Anterior cingulate cortex (tissue), 58 donors: ENCODE measurements at places on chromosomes 2 and 18.

DNA sequence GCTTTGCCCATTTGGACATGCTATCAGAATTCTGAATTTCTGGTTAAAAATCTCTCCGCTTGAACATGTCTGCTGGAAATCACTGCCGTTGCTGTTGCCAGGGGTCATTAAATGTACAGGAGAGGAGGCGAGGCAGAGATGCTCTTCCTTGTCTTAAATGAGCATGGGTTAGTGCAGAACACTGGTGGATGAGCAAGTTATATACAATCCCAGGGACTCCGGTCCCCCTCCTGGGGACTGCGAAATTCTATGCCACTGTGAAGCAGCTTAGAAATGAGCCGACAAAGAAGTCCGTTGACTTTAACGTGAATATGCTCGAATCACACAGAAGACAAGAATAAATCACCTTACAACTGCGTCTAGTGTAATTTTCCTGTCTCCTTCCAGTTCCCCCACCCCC is 95.1 kb upstream of the KLHL14 start:
- DNase-seq: no peak

DNA sequence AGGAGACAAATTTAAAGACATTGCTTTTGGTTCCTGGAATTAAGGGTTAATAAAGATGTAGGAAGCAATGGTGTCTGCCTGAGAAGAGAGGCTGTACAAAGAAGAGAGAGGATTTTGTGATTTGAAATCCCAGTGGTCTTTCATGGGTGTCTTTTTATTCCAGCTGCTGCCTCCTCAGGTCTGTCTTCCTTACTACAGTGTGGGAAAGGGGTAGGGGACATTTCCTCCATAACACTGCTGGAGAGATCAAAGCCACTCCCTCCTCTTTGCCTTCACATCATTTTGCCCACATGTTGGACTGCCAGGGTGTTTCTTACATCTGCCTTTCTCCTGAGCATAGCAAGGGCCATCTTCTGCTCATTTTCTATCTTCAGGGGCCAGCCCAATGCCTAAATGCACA is 348.5 kb downstream of the EN1 start:
- DNase-seq: no peak

DNA sequence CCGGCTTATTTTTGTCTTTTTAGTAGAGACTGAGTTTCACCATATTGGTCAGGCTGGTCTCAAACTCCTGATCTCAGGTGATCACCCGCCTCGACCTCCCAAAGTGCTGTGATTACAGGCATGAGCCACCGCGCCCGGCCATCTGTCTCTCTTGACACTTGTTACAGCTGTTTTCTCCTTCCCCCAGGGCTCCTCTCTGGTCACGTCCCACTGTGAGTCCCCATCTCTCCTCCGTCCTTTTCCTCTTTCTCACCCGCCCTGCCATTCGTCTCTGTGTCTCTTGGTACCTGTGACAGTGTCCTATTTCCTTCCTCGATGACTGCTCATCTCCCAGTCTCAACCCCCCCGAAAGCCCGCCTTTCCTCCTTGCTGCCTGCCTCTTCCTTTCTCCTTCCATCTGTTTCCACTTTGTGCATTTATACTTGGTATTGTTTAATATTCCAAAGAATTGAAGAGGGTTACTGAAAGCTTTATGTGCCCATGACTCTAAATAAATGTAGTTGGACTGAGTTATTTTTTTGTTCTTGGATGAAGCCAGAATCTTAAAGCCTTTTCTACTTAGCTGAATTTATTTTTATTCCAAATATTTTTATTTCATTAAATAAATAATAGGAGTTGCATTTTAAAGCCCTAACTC is 241.5 kb downstream of the SH3RF3 start:
- no peak for DNase-seq

GRCh38 chr18:67926929-67927864 is 410.7 kb upstream of the DSEL start:
- no peak for DNase-seq

DNA sequence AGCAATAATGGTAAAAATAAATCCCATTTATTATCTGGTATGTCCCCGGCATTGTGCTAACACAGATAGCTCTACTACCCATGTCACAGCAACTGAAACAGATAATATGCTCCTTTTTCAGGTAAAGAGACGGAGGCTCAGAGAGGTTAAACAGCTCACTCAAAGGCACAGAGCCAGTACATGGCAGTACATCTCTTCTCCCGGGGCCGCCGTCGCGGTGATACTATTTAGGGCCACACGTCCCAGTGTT is 693 bp upstream of the PDK1 start:
- DNase-seq: no peak

- no peak for DNase-seq
These were observed 159.7 kb downstream of the SMAD7 start for GRCh38 chr18:48790869-48791635.

GRCh38 chr18:52216109-52216508 is 123.9 kb upstream of the DCC start:
- no peak for DNase-seq

DNA sequence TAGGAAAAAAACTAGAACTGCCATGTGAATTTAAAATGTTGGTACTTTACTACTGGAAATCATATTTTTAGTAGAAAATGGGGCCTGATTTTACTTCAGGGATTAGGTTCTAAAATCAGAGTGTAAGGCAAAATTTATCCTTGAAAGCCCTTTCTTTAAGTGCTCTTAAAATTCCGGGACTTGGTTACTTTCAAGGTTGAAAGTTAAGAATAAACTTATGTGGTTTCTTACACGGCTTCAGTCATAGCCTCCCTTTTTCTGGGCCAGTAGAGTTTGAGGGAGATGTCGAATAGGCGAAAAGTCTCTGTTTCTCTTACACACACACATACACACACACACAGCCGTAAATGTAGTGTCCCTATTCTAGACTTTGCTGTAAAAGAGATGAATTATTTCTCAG is 13.1 kb downstream of the KCNE4 start:
- DNase-seq: no peak

DNA sequence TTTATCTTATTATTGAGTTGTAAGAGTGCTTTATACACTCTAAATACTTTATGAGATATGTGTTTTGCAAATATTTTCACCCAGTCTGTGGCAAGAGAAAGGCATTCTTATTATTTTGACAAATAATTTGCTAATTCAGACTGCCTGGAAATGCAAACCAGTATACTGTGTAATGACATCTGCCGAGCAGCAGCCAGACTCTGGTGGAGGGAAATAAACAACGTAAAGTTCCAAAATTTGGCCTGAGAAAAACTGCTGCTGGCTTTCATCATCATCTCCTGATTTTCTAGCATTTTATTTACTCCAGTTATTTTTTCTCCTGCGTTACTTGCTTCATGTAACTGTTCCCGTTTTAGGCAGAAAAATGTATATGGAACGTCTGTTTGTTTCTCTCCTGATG is 161.6 kb downstream of the RNF152 start:
- DNase-seq: no peak

DNA sequence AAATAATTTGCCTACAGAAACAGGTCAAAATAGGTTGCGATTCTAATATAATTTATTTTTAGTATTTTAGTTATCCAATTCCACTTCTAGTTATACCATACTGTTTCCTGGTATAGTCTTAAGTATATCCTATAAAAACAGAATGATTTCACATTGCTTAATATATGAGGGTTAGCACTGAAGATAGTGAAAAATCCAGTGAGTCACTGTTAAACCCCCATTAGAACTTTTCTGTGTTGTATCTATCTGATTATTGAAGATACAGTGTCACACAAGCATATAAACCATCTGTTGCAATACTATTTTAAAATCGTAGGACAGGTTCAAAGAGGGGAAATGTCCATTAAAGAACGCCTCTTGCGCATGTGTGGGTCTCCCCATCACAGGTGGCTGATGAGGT is 110.0 kb downstream of the FEZ2 start:
- DNase-seq: no peak

DNA sequence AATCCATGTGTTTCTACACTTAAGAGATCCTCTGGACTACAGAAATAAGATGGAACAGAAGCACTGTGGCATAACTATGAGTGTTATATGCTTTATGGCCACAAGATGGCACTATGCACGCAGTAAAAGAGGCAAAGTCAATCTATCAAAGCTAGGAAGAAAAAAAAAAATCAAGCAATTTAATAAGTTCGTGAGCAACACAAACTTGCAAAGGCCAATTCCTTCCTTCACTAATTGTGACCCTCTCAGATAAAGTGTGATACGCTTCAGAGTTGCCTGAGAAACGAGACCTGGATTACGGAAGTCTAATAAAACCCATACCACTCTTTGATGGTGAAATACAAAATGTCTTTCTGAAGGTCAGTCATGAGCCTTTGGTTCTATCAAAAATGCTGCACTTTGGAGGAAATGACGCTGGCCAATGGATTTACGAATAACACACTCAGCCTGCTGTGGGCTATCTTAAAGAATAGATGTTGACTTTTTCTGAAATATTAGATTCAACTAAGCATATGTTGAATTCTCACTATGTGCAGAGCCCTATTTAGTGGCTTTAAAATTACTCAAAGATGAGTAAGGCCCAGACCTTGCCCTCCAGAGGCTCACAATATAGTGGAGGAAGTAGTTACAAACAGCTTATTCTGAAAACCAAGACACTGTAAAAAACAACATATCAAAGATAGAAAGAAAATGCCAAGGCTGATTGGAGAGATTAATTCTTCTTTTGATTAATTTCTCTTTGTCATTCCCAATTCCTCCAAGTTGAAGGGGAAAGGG is 35.5 kb upstream of the TTR start:
- no peak for DNase-seq

DNA sequence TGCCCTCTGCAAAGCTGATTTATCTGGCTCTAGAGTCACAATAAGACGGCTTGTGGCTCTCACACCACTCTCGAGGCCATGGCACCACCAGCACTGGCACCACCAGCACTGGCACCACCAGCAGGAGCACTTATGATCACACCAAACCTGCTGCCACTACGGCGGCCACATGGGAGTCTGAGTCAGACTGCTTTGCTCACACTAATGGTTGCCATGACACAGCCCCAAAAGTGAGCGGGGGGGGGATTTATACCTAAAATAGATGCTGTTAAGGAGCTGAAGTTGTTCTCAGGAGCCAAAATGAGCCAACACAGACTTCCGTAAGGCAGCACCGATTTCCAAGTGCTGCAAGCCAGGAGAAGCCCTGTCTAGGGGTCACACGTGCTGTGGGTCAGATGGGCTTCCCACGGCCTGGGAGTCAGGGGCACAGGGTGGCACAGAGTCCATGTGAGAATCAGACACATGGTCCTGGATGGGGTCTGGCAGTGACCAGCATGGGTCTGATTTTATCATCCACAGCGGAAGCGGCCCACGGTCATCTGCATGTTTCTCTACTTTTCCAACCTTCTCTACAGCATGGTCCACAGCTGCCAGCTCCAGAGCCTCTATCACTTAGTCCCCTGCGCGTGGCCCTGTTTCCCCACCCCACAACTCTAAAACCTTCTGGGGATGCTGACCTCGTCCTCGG is 16.7 kb downstream of the DNMT3A start:
- DNase-seq: peak; percentile 68

DNA sequence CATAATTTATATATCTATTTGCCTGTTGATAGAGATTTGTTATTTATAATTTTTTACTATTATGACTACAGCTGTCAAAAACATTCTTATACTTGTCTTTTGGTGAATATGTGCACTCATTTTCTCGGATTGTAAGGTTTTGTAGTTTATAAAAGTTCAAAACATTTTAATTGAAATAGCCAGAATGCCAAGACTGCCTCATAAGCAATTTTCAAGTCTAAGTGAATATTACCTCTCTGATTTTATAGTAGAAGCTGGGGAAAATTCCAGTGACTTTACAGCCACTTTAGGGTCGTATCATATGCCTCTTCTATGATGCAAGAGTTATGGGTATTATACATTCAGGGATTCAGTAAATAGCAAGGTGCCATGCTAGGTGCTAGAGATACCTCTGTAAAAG is 21.0 kb downstream of the ZC3H6 start:
- DNase-seq: no peak

GRCh38 chr2:183428881-183429280 is 304.6 kb downstream of the NUP35 start:
- DNase-seq: no peak

- no peak for DNase-seq
These were observed 12.9 kb downstream of the PHLPP1 start for GRCh38 chr18:62728254-62728653.

GRCh38 chr2:10552220-10552870 is 104.2 kb upstream of the ODC1 start:
- DNase-seq: no peak

DNA sequence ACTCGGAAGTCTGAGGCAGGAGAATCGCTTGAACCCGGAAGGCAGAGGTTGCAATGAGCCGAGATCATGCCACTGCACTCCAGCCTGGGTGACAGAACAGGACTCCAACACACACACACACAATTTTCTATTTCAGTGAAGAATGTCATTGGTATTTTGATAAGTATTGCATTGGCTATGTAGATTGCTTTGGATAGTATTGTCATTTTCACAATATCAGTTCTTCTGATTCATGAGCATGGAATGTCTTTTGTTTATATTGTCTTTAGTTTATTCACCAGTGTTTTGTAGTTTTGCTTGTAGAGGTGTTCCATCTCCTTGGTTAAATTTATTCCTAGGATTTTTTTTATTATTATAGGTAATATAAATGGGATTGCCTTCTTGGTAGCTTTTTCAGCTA is 693.4 kb upstream of the SYT4 start:
- DNase-seq: no peak

GRCh38 chr18:8504880-8505435 is 104.3 kb upstream of the RAB12 start:
- no peak for DNase-seq

GRCh38 chr2:123481406-123481805 is 543.7 kb upstream of the CNTNAP5 start:
- DNase-seq: no peak
